NCI-H226 (cell line): ENCODE measurements at places on chromosomes 12 and 14.

DNA sequence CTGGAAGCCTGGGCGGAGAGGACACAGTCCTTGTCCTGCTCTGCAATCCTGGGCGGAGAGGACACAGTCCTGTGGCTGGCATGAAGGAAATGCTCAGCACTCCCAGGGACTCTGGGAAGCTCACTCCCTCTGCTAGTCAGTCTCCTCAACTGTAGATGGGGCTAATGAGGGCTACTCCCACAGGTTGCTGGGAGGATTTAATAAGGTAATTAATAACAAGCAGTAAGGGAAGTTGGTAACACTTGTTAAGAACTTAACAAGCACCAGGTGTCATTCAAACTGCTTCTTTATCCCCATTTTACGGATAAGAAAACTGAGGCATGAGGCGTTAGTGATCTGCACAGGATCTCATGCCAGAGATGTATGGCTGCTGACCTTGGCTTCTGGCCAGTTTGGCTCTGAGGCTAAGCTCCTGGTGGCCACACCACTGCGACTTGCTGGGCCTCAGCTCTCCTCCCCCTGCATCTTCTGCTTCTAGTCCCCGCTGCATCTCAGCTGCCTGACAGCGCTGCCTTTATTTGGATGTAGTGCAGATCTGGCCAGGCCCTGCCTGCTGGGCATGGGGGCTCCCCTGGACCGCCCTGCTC lies 54.1 kb upstream of the BEGAIN start:
- no peak for DNase-seq

- no peak for DNase-seq
These were observed 12.5 kb upstream of the TEX22 start for GRCh38 chr14:105385698-105386365.

- DNase-seq = no peak
These were observed 165.3 kb downstream of the ALX1 start for GRCh38 chr12:85445060-85445938.

GRCh38 chr12:56863789-56864188 lies 70.4 kb downstream of the SDR9C7 start:
- DNase-seq = no peak

GRCh38 chr14:67270933-67271332 lies 29.7 kb downstream of the PALS1 start:
- DNase-seq = no peak

DNA sequence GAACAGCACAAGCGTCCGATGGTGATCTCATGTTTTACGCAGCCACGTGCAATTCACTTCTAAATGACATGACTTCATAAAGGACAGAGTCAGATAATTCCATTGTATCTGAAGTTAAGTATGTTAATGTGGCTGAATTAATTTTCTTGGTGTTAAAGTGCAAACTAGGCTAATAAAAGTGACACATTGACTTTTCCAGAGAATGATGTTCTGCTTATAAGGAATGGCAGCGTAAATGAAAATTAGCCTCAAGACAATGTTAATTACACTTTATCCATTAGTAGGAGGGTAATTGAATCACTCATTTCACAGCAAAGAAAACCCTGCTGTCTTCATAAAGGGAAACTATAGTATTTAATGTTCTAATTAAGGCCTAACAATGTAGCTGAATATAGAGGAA lies 426.5 kb downstream of the GLT1D1 start:
- no peak for DNase-seq

- peak; percentile 39 for DNase-seq
These were observed 11.0 kb downstream of the OR6S1 start for GRCh38 chr14:20630340-20631022.

GRCh38 chr12:28268608-28269229 lies 78.5 kb downstream of the CCDC91 start:
- DNase-seq = no peak

GRCh38 chr12:56029166-56029519 lies 8.3 kb downstream of the IKZF4 start:
- DNase-seq = peak; percentile 60

- DNase-seq = peak; percentile 7
These were observed 184.3 kb downstream of the CCDC91 start for GRCh38 chr12:28374556-28374955.

GRCh38 chr14:70008284-70009262 lies 129.4 kb downstream of the SMOC1 start:
- DNase-seq = no peak

GRCh38 chr14:100429537-100429936 lies 106.4 kb downstream of the SLC25A47 start:
- no peak for DNase-seq

- DNase-seq = no peak
These were observed 22.2 kb upstream of the HDAC7 start for GRCh38 chr12:47841910-47842309.

DNA sequence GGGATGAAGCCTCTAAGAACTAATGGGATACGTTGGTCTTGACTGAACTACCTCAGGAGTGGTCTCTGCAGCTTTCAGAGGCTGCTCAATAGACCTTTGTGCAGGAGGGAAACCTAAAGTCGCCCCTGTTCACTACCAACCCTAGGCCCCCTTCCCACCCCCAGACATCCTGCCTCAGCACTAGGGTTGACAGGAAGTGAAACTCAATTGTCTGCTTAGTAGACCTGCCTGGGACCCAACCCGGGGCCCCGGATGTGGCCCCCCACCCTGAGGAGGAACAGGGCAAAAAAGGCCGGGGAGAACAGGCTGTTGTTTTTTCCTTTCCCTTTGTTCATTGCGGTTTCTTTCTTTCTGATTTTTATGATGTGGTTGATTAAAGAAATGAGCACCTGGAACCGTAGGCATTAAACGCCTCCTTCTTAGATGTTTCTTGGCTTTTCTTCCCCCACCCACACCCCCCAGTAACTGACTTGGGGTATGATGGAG lies 1.6 kb upstream of the DGKA start:
- DNase-seq = no peak

DNA sequence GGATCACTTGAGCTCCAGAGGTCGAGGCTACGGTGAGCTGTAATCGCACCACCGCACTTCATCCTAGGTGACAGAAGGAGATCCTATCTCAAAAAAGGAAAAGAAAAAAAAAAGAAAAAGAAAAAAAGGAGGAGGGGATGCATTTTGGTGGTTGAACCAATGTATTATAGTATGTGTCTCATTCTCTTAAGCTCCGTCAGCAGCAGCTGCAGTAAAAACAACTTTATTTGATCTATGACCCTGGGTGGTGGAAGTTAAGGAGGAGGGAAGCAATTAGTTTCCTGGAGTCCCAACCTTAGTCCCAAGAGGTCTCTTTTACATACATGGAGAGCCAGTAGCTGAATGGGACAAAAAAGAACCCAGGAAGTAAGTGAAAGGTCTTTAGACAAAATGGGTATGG lies 26.8 kb upstream of the APOF start:
- no peak for DNase-seq

DNA sequence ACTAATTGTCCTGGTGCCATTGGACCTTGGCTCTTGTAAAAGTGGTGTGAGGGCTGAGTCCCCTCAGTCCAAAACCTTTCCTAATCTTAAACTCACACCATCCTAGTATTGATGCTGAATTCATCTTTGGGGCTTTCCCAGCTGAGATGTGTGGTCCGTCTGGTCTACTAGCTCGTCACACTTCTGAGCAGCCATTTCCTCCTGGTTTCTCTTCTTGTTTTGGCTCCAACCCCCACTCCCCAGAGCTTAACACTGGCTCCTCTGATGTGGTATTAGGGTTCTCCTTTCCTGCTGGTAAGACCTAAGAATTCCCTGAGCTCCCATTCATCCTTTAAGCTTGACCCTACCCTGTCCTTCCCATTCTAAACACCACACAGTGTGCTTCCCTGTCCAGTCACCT lies 900.6 kb downstream of the VRK1 start:
- DNase-seq = no peak

GRCh38 chr12:40947797-40948196 lies 240.3 kb upstream of the PDZRN4 start:
- no peak for DNase-seq

DNA sequence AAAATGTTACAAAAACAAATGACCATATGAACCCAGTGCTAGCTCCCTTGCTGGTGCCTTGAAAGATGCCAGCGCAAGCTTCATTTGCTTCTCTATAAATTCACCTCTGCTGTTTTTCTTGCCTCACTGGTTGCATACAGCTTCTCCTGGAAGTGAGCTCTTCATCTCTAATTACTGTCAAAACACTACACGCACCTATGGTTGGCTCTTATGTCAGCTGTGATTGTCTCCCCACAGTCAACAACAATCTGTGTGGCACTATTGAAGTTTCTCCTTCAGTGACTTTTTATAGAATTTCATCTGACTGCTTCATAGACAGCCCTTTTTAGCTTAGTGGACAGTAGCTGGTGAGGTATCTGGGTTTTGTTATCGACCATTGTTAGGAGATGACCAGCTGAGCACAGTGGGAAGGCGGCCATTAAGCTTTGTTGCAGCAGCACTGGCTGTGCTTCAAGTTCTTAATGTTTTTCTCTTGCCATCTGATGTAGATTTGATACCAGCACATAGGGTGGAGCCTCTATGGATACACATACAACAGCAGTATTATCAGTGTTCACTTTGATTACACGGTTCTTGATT lies 131.8 kb downstream of the KITLG start:
- no peak for DNase-seq

DNA sequence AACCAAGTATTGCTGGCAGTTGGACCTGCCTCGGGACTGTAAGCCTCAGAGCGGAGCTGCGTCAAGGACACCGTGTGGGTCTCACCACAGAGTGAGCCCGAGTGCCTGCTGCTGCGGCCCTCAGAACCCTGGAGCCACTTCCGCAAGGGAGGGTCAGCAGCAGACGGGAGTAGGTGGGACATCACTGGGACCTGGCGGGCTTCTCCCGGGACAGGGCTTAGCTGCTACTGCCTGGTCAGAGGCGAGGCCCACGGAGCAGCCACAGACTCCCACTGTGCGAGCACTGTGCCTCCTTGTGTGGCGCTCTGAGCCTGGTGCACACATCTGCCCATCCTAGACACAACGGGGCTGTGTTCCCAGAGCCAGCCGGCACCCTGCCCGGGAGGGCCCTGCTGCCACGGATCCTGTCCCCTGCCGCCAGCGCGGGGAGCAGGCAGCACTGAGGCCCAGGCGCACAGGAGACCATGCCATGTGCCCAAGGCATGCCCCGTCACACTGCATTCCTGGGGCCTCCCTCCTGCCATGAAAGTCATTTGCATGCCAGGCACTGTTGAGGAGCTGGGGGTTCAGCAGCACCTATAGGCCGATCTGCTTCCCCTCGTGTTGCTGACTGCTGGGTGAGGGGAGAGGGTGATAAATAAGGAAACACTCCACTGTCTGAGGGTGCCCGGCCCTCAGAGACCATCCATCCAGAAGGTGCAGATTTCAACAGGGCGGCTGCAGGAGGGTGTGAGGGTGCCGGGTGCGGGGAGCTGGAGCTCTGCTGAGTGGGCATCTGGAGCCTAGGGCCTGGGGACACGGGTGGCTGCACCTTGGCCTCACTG lies 10.0 kb downstream of the HIP1R start:
- no peak for DNase-seq

DNA sequence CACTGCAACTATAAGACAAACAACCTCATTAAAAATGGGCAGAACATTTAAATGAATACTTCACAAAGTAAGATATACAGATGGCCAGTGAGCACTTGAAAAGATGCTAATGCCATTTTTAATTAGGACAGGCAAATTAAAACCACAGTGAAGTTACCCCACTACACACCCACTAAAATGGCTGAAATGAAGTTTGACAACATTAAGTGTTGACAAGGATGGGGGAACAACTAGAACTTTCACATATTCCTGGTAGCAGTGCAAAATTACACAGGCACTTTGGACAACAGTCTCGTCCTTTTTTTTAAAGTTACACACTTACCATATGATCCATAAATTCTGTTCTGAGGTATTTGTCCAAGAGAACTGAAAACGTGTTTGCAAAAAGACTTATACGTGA lies 278.9 kb upstream of the DIO3 start:
- DNase-seq = no peak

- no peak for DNase-seq
These were observed 54.3 kb downstream of the PRMT8 start for GRCh38 chr12:3545121-3545796.

- DNase-seq = peak; percentile 88
These were observed 118.3 kb upstream of the SLC38A4 start for GRCh38 chr12:46944088-46944487.

GRCh38 chr12:131830914-131831571 lies 2.9 kb downstream of the MMP17 start:
- DNase-seq = no peak

GRCh38 chr12:119990382-119990874 lies 1.4 kb downstream of the BICDL1 start:
- no peak for DNase-seq

DNA sequence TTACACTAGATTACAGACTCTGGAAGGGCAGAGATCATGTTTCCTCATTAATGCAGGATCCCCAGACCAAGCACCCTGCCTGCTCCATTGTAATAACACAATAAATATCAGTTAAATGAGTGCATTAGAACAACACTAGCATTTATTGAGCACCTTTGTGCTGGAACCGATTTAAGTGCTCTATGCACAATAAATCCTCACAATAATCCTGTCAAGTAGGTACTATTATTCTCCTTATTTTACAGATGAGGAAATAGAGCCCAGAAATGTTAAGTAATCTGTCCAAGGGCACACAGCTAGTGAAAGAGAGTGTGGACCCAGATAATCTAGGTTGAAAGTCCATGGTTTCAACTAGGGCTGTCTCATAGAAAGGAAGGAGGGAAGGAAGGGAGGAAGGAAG lies 69.8 kb downstream of the MAP1LC3B2 start:
- DNase-seq = no peak

DNA sequence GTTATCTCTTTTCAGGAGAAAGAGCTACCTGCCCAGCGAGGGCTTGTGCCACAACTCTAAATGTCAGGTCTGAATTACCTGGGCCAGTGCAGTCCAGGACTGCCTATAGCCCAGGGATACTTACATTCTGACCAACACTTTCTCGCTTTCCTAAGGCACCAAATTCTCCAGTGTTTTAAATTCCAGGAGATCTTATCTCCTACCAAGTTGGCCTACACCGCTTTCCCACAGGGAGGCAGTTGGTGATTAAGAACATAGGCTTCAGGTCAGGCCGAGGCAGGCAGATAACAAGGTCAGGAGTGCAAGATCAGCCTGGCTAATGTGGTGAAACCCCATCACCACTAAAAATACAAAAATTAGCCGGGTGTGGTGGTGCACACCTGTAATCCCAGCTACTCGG lies 41.1 kb downstream of the RPS29 start:
- DNase-seq = peak; percentile 91

DNA sequence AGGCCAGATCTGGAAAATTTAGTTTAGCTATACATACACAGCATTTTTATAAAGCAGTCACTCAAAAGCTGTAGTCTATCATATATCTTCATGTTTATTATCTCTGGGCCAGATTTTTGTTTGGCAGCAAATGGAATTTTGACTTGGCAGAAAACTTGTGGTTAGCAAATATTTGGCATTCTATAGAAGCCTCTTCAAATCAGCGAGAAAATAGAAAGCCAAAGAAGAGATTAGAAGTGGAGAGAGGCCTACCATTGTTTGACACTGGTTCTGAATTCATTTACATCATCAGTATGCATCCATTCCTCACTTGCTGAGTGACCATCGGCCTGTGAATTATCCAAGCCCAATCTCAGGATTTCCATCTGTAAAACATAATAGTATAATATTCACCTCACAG lies 1077.6 kb downstream of the GALC start:
- DNase-seq = no peak
